ENCODE measurements at places on chromosomes 1 and 21. TPM values are rescaled to one million over a fixed set of nuclear protein-coding genes. Genes with fewer than 3 reads are reported as not detected.

Gene MPZ
- 3.6 TPM for total RNA-seq

Gene HCN3
- total RNA-seq = 0.76 TPM

GRCh38 chr1:84756455-84757082 is 66.3 kb upstream of the SSX2IP start:
- DNase-seq = no peak

GRCh38 chr1:89681045-89681729 is 48.3 kb downstream of the LRRC8C start:
- no peak for DNase-seq

DNA sequence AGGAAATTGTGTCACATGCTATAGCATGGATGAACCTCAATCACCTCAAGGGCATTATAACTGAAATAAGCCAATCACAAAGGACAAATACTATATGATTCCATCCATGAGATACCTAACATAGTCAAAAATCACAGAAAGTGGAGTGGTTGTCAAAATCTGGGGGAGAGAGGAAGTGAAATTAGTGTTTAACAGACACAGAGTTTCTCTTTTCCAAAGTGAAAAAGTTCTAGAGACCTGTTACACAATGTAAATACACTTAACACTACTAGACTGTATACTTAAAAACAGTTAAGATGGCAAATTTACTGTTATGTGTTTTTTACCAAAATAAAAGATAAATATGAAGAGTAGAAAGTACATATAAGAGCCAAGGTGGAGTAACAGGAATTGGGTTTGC is 31.8 kb downstream of the ZNF644 start:
- DNase-seq = no peak

DNA sequence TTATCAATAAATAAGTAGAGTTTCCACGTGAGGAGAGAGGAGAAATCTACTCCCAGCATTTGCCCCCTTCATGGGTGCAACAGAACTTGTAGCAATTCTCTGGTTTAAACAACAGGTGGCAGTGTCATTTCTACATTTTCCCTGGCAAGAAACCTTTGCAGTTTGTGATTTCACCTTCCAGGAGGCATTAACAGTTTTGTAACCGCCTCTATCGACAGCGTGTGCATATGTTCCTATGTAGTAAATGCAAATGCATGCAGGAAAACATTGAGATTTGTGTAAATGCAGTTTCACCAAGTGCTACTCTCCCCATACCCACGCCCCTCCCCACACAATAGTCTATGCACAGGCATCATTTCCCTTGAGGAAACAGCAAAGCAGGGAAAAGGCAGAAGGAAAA is 494.7 kb downstream of the SMYD3 start:
- DNase-seq = peak; percentile 34

Data from thymus (tissue), 14 donors.